ENCODE measurements at places on chromosomes 5 and 9.
A peak's percentile ranks its signal among the peaks of the same experiment; 100 is the strongest.

GRCh38 chr5:44443172-44443571 lies 54.0 kb upstream of the FGF10 start:
- DNase-seq: no peak

- no peak for DNase-seq
Observed at GRCh38 chr5:113118298-113118697, 141.7 kb downstream of the DCP2 start.

DNA sequence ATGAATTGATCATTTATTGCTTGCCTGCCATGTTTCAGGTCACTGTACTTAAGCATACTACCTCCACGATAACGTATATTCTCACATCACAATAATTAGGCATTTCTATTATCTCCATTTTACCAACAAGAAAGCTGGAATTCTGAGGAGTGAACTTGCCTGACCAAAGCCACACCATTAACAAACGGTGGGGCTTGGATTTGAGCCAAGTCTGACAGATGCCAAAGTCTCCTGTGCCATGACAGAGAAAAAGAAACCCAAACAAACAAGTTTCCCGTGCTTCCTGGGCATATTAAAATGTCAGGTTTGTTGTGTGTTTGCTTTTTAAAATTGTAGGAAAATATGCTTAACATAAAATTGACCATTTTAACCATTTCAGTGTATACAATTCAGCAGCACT lies 40.8 kb upstream of the KCNV2 start:
- no peak for DNase-seq

DNA sequence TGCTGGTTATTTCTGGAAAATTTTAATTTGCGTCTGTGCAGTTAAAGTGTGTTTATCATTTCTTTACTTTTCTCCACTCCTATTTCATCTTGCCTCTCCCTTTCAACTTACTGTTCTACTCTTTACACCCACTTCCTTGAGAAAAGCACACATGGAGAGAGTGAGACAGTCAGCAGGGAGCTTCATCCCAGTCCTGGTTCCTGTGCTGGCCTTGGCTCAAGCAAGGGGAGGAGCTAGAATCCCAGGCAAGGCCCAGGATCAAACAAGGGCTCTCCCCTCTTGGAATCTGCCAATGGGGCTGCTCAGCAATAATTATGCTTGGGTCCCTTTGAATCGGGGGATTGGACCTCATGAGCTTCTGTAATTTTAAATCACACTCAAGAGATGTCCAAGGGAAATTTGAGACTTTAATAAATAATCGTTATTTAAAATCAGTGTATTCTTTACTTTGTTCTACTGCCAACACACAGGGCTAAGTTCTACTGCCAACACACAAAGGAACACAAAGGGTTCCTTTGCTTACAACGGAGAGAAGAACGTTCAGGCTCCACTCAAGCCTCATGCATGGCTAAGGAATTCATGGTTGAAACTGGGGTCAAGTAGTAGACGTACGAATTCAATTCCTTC lies 439.3 kb upstream of the DAB2 start:
- DNase-seq: no peak

DNA sequence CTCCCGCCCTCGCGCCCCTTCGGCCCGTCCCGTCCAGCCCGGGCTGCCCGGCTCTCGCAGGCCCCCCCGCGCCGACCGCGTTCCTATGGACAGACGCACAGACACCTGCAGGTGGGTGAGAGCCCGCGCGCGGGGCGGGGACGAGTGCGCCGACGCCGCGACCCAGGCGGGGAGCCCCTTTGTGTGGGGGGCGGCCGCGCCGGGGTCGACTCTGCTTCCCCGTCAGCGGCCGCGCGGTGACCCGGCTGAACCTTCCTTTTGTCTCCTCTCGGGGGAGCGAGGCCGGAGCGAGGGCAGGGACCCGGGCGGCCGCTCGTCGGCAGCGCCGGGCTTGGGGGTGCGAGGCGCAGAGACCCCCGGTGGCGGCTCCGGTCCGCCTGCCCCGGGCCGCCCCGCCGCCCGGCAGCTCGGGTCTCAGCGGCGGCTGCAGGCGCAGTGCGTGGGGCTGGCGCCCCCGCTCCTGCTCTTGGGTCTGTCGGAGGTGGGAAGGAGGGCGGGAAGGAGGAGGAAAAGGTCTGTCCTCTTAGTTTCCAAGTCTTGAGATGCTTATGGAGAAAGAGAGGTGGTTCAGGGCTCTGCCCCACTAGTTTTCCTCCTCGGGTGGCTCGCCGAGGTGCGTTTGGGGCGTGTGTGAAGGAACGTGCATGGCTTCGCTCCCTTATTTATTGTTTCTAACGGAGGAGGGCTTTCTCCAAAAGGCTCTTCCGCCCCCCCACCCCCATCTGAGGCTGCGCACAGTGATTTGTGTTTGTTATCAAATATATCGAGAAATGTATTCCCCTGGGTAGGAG lies 576 bp downstream of the KIAA1958 start:
- DNase-seq: peak; percentile 32

GRCh38 chr9:126380447-126380846 lies 53.8 kb downstream of the MVB12B start:
- no peak for DNase-seq

DNA sequence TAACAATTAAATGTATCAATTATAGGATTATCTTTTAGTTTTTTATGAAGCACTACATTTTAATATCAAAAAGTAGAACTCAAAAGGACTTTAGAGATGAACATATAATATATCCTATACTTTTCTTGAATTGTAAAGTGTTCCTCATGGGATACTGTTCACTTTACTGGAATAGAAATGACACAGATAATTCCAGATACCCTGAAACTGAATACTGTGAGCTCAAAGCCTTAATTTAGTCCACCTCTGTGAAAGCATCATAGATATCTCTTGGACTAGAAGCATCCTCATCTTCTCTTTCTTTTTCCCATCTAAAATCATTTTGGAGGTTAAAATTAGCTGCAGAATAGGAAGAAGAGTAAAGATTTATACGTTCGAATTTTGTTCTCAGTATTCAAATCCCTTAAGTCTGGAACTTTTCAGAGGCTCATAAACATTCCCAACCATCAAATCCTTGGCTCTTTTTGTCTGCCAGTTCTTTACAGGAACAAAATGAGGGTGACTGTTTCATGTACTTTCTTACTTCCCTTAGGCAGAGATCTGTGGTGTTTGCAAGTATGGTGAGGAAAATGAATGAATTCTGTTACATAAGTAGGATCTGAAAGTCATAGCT lies 49.4 kb downstream of the ADAMTS19 start:
- no peak for DNase-seq

- no peak for DNase-seq
Observed at GRCh38 chr9:21608200-21608599, 126.1 kb upstream of the IFNE start.

DNA sequence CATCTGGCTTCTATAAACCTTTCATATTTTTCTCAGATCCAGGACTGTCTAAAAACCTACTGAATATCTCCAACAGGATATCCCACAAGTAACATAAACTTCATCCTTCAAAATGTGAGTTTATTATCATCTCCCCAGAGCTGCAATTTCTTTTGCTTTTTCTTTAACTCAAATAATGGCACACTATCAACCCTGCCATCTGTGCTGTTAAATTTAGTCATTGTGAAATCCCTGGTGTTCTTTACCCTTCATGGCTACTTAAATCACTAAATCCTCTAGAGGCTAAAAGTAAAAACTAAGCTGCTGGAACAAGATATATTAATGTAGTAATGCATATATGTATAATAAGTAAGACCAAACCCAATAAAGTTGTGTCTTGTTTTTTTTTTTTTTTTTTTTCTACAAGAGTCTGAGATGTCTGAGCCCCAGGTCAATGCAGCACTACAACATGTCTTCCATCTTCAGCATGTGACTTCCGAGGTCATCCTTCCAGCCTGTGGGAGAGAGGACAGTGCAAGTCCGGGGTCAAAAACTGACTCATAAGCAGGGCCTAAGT lies 362.9 kb downstream of the ADGRV1 start:
- no peak for DNase-seq

DNA sequence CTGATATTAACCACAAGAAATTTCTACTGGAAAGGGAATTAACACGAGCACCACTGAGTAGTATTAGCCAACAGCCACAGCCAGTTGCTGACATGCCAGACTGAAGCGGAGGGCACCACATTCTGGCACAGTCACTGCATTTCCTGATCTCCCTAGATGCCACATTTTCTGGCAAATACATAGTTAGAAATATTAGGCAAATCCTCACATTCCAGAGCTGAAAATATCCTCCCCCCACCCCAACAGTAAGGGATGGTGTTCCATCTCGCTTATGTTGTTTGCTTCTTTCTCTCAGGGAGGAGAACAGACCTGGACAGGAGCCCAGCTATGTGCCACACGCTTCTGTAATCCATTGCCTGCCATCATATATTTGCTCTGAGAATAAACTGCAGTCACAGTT lies 32.8 kb upstream of the MCTP1 start:
- DNase-seq: no peak

- DNase-seq: no peak
Observed at GRCh38 chr5:123803359-123803758, 291.4 kb downstream of the CSNK1G3 start.

DNA sequence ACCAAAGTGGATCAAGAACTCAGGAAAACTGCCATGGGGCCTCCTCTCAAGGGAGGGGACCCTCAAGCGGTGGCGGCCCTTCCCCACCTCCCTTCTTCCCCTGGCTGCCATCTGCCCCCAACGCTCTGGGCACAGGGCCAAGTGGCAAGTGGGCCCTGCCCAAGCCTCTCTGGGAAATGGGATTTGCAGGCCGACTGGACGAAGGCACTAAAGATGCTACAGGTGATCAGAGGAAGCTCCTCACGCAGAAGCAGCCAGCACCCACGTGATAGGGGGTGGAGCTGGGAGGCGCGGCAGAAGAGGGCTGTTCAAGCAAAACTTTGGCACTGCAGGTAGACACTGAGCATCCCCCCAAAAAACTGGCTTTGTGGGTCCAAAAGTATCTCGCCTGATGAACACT lies 52.7 kb upstream of the UBTD2 start:
- no peak for DNase-seq

DNA sequence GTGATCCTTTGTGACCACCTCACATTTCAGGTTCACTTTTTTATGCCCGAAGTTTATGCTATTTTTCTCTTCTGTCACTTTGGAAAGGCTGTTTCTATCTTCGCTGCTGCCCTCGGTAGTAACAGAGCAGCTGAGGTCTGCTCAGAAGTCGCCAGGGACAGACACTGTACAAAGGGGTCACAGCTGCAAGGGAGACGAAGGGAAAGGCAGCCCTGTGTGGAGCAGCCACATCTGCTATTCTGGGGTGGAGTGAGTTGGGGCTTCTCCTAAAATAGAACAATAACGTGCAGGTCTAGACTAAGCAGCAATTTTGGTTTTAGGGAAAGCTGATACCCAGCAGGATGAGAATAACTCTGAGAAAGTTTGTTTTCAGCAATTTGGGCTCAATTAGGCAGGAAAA lies 72.5 kb downstream of the ACTL7B start:
- DNase-seq: no peak

GRCh38 chr5:123283031-123283430 lies 140.2 kb downstream of the CEP120 start:
- no peak for DNase-seq

DNA sequence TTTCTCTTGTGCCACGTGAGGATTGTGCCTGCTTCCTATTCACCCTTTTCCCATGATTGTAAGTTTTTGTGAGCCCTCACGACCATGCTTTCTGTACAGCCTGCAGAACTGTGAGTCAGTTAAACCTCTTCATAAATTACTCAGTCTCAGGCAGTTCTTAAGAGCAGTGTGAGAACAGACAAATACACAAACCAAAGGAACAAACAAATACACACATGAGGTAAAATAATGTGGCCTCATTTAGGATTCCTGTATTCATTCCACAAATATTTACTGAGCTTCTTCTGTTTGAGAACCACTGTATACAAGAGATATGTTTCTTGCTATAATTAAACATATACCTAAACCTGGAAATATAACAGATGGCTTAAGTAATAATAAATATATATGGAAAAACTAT lies 760.3 kb downstream of the CDH9 start:
- DNase-seq: no peak

DNA sequence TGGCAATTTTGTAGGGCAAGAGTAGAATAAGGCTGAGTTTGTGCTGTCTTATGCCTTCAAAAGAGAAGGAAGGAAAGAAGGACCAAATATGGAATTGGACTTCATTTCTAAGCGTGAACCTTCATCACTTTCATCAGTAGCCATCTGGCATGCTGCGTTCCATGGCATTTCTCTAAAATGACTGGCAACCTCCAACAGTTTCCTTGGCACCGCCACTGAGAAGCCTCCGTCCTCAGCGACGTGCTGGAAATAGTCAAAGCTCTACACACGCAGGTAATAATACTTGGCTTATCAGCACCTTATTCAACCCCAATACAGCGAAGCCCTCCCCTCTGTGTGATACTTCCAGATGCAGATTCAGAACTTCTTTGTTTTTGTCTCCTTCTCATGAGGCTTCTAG lies 169.7 kb upstream of the CD180 start:
- DNase-seq: no peak

GRCh38 chr9:76759732-76760131 lies 4.5 kb upstream of the PCA3 start:
- no peak for DNase-seq

GRCh38 chr9:94533155-94533554 lies 21.7 kb upstream of the PCAT7 start:
- no peak for DNase-seq
